Thymus (tissue), 14 donors: ENCODE measurements at places on chromosomes 6 and 20. TPM values are rescaled to one million over a fixed set of nuclear protein-coding genes. Genes with fewer than 3 reads are reported as not detected.

The TMC2 gene
- 0.05 TPM for polyA plus RNA-seq

The PDYN gene
- 1.3 TPM for polyA plus RNA-seq

The B3GAT2 gene
- polyA plus RNA-seq = 0.46 TPM

The GABRR1 gene
- polyA plus RNA-seq = 0.07 TPM

The TTI1 gene
- 11.2 TPM for polyA plus RNA-seq

The LRRC1 gene
- polyA plus RNA-seq = 21.7 TPM

The OLIG3 gene
- 0.09 TPM for polyA plus RNA-seq

The SLC4A11 gene
- polyA plus RNA-seq = 4.4 TPM

The SLC35D3 gene
- 0.02 TPM for polyA plus RNA-seq

The HLA-DRB5 gene
- 20.0 TPM for polyA plus RNA-seq

The SIRPA gene
- polyA plus RNA-seq = 11.9 TPM

The DBNDD2 gene
- 54.2 TPM for polyA plus RNA-seq

The EIF6 gene
- polyA plus RNA-seq = 88.6 TPM

The SLC12A5 gene
- polyA plus RNA-seq = 4.0 TPM

The SLC17A1 gene
- polyA plus RNA-seq = not detected

The BNIP5 gene
- 0.23 TPM for polyA plus RNA-seq

The SLC17A3 gene
- 0.09 TPM for polyA plus RNA-seq

The GRIK2 gene
- polyA plus RNA-seq = 0.18 TPM

The KIFC1 gene
- 5.5 TPM for polyA plus RNA-seq

The THBD gene
- 16.8 TPM for polyA plus RNA-seq

The IRF4 gene
- polyA plus RNA-seq = 7.5 TPM
